ENCODE measurements at places on chromosomes 3 and 15.

- DNase-seq: peak; percentile 58
Observed at GRCh38 chr15:29682781-29683180, 139.5 kb downstream of the TJP1 start.

GRCh38 chr3:71565976-71566375 is 17.6 kb downstream of the FOXP1 start:
- no peak for DNase-seq

DNA sequence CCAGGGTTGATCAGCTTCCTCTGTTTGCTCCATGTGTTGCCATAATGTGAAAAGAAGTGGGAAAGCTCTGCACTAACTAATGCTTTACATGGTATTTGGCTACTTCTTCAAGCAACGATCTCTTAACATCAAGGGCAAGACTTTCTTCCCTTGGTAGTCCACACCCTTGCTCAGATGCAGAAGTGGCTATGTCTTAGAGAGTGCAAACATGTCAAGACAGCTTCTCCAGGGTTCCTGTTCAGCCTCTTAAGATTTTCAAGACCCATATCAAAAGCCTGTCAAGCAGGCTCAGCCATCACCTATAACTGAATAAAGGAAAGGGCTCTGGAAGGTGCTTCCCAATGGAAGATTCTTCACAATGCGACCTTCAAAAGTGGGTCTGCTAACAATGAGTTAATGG is 64.8 kb upstream of the CSTA start:
- no peak for DNase-seq

DNA sequence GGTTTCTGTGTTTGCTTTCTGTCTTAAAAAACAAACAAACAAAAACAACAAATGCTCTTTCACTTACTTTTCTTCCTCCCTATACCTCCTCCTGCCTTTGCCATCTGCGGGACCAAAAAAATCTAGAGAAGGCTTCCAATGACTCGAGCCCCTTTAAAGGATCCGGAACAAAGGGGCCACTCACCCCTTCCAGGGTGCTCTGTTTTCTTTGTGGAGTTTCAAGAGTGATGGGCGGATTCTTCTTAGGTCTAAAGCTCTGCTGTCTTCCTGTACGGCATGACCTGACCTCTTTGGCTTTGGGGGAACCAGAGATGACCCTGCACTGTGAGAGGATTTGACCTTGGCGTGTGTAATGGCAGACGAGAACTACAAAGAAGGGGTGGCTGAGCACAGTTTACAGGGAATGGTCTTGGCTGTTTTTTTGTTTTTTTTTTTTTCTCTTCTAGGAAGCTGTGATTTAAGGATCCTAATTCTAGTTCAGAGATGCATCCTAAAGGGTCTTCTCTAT is 2.2 kb upstream of the MUC20 start:
- no peak for DNase-seq
